ENCODE measurements at places on chromosomes 12 and 14.

GRCh38 chr12:63795032-63795687, 15.5 kb downstream of the RXYLT1 start:
- H3K4me1 ChIP-seq, result no peaks in the 10 kb centered on the region
- H3K27me3 ChIP-seq, result no peaks in the 10 kb centered on the region
- H3K4me3 ChIP-seq, result no peak overlapping the region
- no peak overlapping the region for H3K27ac ChIP-seq
- DNase-seq, result no peak
- H3K36me3 ChIP-seq, result no peaks in the 10 kb centered on the region

DNA sequence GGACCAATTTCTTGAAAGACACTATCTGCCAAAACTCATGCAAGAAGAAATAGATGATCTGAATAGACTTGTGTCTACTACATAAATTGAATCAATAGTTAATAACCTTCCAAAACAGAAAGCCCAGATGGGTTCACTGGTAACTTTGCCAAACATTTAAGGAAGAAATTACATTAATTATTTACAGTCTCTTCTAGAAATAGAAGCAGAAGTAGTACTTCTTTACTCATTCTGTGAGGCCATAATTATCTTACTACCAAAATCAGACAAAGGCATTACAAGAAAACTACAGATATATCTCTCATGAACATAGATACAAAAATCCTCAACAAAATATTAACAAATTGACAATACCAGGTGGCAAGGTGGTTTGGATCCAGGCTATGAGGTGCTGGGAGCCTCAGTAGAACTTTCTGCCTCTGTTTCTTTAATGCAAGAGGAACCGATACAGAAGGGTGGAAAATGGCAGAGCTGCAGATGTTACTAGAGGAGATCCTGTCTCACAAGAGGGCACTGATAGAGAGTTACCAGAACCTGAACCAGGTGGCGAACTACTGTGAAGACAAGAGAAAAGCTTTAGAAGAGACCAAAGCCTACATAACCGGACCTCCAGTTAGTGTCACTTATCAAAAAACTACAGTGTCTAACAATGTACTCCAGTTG, 33.7 kb upstream of the KTN1 start:
- H3K36me3 ChIP-seq, result no peaks in the 10 kb centered on the region
- DNase-seq, result no peak
- no peaks in the 10 kb centered on the region for H3K27me3 ChIP-seq
- no peak overlapping the region for H3K4me3 ChIP-seq

DNA sequence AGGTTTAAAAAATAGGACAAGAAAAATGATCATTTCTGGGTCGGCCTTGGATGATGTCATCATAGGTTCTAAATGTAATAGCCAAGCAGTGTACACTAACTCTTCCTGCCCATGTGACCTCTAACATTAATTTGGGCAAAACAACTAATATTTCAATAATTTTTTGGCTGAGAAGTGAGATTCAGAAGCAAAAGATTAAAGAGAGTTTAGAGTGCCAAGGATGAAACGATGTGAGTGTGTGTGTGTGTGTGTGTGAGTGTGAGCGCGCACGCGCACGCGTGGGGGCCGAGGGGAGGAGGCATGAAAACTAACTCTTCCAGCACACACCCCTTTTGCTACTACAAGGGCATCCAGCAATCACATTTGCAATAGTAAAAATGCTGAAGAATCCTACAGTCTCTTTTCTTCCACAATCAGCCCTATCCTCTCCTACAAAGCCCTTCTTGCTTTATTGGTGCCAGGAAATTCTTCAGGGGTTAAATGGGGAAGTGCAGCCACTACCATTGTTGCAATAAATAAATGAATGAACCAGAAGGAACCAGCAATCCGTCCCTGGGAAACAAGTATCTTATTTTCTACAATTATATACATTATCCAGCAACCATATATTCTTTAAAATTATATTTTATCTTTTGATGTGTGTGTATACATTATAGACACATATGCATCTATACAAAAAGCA, 52.9 kb downstream of the PEBP1 start:
- H3K4me3 ChIP-seq, result no peak overlapping the region
- no peaks in the 10 kb centered on the region for H3K4me1 ChIP-seq
- H3K36me3 ChIP-seq, result peaks cover 4% of the 10 kb centered on the region
- DNase-seq, result no peak
- H3K27ac ChIP-seq, result no peak overlapping the region

- H3K4me3 ChIP-seq, result no peak overlapping the region
- peaks cover 24% of the 10 kb centered on the region for H3K4me1 ChIP-seq
- no peaks in the 10 kb centered on the region for H3K27me3 ChIP-seq
- DNase-seq, result peak; percentile 74
- no peaks in the 10 kb centered on the region for H3K36me3 ChIP-seq
Measured at GRCh38 chr12:132560614-132561426, 49.6 kb downstream of the LRCOL1 start.

DNA sequence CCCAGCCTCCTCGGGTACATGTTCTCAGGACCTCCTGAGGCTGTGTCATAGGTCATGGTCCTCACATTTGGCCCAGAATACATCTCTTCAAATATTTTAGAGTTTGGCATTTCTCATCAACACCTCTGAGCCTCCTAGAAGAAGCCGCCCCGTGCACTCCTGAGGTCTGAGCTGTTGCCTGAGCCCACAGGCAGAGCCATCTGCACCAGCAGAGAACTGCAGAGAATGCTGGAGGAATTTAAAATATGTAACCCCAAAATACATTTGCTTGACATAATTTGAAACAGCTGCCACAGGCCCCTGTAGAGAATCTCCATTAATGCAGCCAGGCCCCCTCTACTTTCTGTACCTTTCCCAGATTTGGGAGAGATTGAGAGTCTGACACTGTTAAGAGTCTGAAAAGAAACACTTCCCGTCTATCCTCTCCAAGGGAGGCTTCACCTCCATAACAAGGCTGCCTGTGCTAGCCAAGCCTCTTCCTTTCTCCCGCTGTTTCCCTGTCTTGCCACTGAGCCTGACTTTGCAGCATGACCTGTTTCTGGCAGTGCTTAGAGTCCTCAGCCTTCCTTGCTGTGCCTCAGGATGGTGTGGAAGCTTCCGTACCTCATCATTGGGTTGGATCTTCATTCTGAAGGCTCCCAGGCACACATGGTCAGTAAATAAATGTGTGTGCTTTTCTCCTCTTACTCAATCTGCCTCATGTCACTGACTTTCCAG, 95.4 kb upstream of the SFSWAP start:
- no peak for DNase-seq
- no peaks in the 10 kb centered on the region for H3K36me3 ChIP-seq
- H3K27ac ChIP-seq, result no peak overlapping the region
- H3K27me3 ChIP-seq, result peaks cover 3% of the 10 kb centered on the region

GRCh38 chr12:129675496-129675895, 228.3 kb downstream of the TMEM132D start:
- no peaks in the 10 kb centered on the region for H3K27me3 ChIP-seq
- no peak overlapping the region for H3K27ac ChIP-seq
- DNase-seq, result no peak
- no peaks in the 10 kb centered on the region for H3K36me3 ChIP-seq
- no peaks in the 10 kb centered on the region for H3K4me1 ChIP-seq
- no peak overlapping the region for H3K4me3 ChIP-seq

DNA sequence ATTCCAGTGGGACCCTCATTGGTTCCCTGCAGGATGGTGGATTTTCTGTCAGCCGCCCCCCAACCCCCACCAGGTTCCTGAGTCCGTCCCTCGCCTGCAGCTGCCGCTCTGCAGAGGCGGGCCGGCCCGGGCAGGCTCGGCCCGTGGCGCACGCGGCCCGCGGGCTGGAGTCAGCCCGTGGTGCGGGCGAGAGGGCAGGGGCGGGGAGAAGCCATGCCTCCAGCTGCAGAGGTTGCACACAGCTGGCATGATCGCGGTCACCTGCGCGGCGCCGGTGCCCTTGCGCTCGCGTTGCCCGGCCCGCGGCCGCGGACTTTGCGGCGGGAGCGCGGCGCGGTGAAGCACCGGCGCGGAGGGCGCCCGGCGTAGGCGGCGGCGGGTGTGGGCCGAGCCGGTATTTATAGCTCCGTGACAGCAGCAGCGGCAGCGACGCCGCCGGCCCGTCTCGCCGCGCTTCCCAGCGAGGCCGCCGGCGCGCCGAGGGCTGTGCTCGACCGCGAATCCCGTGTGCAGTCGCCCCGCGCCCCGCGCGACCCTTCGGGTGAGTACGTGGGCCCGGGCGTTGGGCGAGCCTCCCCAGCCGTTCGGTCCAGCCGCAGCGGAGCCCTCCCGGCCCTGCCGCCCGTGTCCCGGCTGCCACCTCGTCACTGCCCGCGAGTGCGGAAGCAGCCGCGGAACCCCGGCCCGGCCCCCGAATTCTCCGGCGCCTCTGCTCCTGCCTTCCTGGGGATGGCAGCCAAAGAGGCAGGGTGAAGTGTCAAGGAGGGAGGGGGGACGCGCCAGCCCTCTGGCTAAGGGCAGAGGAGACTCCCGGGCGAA, at the start of gene TMEM117:
TMEM117 (plus strand) TSS at position 426 of the 819 bp plus-strand sequence.
- H3K27me3 ChIP-seq, result no peaks in the 10 kb centered on the region
- no peaks in the 10 kb centered on the region for H3K36me3 ChIP-seq
- DNase-seq, result peak; percentile 66
- peaks cover 46% of the 10 kb centered on the region for H3K4me1 ChIP-seq

DNA sequence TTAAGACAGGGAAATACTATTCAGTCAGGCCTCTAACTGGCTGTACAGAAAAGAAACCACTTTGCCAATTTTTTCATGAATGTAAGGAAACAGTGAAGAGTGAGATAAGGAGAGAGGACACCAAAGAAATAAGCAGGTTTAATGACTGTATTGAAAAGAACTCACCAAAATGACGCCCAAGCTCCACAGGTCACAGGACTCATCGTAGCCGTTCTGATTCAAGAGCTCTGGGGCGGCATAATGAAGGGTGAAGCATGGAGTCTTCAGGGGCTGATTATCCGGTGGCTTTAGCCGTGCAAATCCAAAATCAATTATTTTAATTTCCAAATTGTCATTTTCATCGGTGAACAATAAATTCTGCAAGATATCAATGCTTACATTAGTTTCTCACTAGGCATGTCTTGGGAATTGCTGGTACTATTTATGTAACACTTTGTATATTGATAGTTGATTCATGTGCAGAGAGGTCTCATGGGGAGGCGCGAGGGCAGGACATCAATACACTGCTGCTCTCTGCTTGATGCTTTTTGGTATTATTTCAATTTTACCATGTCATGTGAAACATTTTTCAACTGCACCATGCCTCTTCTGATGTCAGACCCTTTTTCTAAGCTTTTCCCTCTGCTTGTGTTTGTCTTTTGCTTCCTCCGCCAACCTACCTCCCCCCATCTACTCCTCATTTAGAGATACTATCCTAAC, 74.2 kb upstream of the TTC7B start:
- no peak for DNase-seq
- no peak overlapping the region for H3K27ac ChIP-seq
- H3K36me3 ChIP-seq, result peaks cover 9% of the 10 kb centered on the region
- H3K4me3 ChIP-seq, result no peak overlapping the region
- H3K27me3 ChIP-seq, result no peaks in the 10 kb centered on the region

DNA sequence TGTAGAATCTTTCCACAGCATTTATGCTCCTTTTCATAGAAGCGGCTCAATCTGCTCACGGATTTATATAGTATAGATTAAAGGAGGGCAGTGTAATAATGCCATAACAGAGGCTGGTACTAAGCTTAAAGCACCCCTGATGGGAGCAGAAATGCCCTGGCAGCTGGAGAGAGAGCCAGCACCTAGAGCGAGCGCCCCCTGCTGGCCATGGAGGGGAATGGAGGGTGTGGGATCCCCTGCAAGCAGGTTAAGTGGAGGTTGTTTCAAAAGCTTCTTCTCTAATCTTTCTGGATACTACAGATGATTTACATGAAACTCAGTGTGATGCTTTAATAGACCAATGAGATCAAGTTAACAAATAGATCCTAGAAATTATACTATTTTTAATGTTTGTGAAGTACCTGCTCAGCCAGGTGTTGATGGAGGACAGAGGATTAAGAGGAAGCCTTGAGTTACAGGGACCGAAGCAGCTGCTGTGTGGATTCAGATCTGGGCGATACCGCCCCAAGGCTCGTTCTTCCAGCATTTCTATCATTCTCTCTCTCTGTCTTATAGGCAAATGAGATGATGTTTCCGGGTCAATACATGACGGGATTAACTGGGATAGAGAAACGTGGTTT, 1519.3 kb upstream of the TMEM132C start:
- H3K27ac ChIP-seq, result no peak overlapping the region
- H3K4me3 ChIP-seq, result no peak overlapping the region
- H3K4me1 ChIP-seq, result no peaks in the 10 kb centered on the region
- no peaks in the 10 kb centered on the region for H3K36me3 ChIP-seq

GRCh38 chr14:84074626-84075025, 1455.3 kb upstream of the FLRT2 start:
- H3K4me3 ChIP-seq, result no peak overlapping the region
- DNase-seq, result no peak
- H3K27me3 ChIP-seq, result no peaks in the 10 kb centered on the region
- no peak overlapping the region for H3K27ac ChIP-seq

GRCh38 chr12:26874501-26875296, 41.7 kb upstream of the ITPR2 start:
- no peak overlapping the region for H3K27ac ChIP-seq
- H3K4me3 ChIP-seq, result no peak overlapping the region
- no peaks in the 10 kb centered on the region for H3K27me3 ChIP-seq
- H3K4me1 ChIP-seq, result no peaks in the 10 kb centered on the region

DNA sequence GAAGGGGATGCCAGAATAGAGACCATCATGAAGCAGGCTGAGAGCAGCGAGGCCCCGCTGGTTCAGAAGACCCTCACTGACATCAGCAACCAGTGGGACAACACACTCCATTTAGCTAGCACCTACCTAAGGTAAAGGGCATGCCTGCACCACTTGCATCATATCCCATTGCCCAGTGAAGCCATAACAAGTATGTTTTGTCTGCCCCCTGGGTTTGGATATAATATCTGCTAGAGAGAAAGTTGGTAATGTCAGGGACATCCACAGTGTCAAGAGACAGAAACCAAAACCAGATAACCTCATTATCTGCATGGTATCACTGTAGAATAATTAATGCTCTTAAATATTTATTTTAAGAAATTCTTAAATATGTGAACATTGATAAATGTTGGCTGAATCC, 173.8 kb downstream of the SYNE2 start:
- H3K36me3 ChIP-seq, result peaks cover 60% of the 10 kb centered on the region
- H3K27me3 ChIP-seq, result no peaks in the 10 kb centered on the region
- no peak overlapping the region for H3K27ac ChIP-seq
- H3K4me3 ChIP-seq, result no peak overlapping the region
- no peaks in the 10 kb centered on the region for H3K4me1 ChIP-seq

DNA sequence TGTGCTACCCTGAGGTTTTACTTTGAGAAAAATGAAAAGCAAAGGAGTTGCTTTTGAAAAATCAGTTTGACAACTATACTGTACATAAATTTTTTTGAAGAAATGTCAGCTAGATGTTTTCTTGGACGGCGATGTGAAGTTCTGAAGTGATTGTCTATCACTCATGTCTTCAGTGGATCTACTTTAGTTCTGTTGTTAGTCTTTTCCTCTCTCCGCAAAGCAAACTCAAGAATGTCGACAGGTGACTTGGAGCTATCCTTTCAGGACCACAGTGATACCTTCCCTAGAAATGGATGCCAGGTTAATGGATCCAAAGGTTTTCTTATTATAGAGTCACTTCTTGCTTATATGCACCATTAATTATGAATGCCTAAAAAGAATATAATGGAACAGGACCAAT, 1.2 kb downstream of the PTPRO start:
- peaks cover 15% of the 10 kb centered on the region for H3K27me3 ChIP-seq
- H3K4me3 ChIP-seq, result no peak overlapping the region
- no peaks in the 10 kb centered on the region for H3K36me3 ChIP-seq
- H3K4me1 ChIP-seq, result no peaks in the 10 kb centered on the region
- DNase-seq, result no peak

All from CD4-positive, alpha-beta memory T cell (primary cell).